Subcutaneous adipose tissue (tissue), 4 donors: ENCODE measurements at places on chromosomes 11 and 22. TPM values are rescaled to one million over a fixed set of nuclear protein-coding genes. Genes with fewer than 3 reads are reported as not detected.

Gene TMEM45B
- not detected for total RNA-seq

Gene SPON1
- total RNA-seq = 131 TPM

Gene BDNF
- 0.17 TPM for total RNA-seq

Gene MN1
- 0.68 TPM for total RNA-seq

Gene POU2AF2
- not detected for total RNA-seq

Gene OR51E2
- total RNA-seq = not detected

Gene SCN4B
- 1.0 TPM for total RNA-seq

Gene TMEM191B
- total RNA-seq = not detected

Gene SIPA1
- 42.8 TPM for total RNA-seq

Gene MS4A2
- total RNA-seq = 1.9 TPM

Gene NXPE4
- not detected for total RNA-seq
